HCT116 (cell line): ENCODE measurements at places on chromosomes 3 and 15. TPM values are rescaled to one million over a fixed set of nuclear protein-coding genes. Genes with fewer than 3 reads are reported as not detected.

LMOD3 gene
- not detected for total RNA-seq

UBE2E2 gene
- total RNA-seq: 21.4 TPM

NRG4 gene
- 1.0 TPM for total RNA-seq

SERINC4 gene
- total RNA-seq: 0.12 TPM

MORC1 gene
- total RNA-seq: not detected
